Liver (tissue), 10 donors: ENCODE measurements at places on chromosomes 12 and 14.

GRCh38 chr12:87413784-87414183, 615.4 kb downstream of the C12orf50 start:
- no peak for DNase-seq

DNA sequence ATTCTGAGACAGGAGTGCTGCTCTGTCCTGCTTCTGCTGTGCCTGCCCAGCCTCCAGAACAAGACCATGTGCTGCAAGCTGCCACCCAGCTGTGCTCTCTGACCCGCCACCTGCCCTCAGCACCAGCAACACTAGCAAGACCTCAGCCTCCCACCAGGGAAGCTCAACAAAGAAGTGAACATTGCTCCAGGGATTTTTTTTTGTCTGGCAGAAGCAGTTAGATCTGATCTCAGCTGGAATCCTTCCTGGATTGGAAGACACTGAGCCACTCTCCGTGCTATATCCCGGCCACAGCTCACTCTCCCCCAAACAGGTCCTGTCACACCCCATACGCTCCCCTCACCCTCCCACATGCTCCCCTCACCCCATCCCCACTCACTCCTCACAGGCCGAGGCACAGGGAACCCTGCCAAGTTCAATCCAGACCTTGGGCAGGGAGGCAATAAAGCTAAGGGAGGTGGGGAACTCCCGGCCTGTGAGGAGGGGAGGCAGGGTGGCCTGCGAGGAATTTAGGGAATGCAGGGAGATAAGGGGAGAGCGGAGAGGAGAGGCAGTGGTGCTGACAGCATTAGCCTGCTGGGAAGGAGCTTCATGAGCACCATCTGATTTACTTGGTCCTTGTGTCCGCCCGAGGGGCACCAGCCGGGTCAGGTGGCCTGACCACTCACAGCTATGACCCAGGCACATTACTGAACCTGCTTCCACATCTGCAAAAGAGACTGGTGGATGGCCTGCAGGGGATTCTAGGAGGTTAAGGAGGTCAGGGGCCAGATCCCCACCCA, 29.7 kb downstream of the CCDC85C start:
- no peak for DNase-seq

DNA sequence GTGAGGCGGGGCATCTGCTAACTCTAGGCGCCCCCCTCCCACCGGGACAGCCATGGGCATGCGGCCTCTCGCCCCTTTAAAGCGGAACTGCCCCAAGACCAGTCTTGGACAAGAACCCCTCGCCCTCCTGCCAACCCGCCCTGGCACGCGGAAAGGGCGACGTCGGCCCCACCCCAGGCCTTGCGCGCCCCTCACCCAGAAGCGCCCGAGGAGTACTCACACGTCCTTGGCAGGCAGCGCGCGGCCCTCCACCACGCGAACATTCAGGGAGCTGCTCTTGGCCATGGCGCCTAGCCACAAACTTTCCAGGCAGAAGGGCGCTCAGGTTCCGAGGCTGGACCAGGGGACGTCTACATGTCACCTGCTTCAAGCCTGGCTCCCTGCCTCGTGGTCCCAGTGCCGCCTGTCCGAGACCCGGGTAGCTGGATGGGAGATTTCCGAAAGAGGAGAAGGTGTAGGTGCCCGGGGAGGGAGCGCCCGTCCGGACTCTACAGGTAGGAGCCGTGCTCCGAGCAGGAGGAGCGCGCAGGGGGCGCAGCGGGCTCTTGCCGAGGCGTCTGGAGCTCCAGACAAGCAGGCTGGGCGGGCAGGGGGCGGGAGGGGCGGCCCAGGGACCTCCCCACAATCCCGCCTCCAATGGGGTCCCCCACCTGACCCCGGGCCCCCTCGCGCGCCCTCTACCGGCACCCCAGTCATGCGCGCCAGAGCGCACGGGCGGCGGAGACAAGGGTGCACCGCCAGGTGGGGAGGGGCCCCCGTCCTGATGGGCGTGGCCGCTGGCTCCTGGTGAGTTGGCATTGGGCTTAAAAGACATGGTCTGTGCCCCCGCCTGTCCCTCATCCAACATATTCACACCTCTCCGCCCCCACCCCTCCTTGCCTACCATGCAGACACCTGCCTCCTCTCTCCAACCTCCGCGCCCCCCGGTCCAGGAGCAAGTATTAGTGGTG, at the start of gene RASAL1:
TSS of gene RASAL1 (minus strand) at position 584 of the 950 bp plus-strand sequence. CDS start at position 285, 299 bp downstream.
- DNase-seq = peak; percentile 50

- DNase-seq = no peak
These were observed 32.0 kb downstream of the LRIG3 start for GRCh38 chr12:58888131-58888783.

DNA sequence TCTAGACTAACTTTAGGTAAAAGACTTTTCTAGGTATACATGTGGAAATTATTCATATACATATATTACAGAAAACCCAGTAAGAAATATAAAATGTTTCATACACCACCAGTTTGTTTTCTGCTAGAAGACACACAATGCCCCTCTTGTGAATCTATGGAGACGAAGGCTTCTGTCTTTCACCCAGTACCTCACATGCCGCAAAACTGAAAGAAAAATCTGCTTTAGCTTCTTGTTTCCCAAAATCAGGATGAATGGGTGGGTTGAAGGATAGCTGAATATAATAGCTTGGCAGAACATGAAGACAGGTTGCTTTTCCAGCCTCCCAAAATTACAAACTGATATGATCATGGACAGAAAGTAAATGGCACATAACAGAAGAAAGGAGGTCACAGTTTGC, 1.3 kb downstream of the TAS2R30 start:
- no peak for DNase-seq

DNA sequence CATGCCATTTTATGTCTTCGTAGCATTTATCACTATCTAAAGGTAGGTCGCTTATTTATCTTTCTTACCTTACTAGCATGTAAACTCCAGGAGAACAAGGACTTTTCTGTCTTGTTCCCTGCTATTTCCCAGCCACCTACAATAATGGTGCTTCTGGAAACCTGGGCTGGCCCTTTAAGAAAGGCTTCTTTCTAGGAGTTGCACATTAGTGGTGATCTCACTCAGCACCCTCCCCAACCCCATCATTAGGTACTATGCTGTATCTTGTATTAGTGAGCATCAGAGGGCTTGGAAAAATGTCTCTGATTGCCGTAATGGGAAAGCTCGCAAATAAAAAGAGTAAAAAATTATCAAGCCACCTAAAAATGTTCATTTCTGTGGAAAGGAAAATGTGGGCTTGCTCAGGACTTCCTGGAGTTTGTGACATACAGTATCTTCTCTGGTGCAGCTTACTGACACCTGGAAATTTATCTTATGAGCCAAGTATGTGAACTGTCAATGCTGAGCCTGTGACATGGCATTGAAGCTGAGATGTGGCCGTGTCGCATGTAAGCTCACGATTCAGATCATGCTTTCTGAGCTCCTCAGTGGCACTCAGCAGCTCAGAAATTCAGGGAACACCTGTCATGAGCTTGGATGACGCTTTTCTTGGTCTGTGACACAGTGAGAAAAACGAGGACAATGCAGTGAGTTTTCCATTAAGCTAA, 12.4 kb downstream of the CCDC92 start:
- DNase-seq = no peak

GRCh38 chr14:102778338-102779083, 1.3 kb downstream of the TRAF3 start:
- DNase-seq = no peak

- no peak for DNase-seq
These were observed 9.5 kb downstream of the CNTN1 start for GRCh38 chr12:40701756-40702155.

DNA sequence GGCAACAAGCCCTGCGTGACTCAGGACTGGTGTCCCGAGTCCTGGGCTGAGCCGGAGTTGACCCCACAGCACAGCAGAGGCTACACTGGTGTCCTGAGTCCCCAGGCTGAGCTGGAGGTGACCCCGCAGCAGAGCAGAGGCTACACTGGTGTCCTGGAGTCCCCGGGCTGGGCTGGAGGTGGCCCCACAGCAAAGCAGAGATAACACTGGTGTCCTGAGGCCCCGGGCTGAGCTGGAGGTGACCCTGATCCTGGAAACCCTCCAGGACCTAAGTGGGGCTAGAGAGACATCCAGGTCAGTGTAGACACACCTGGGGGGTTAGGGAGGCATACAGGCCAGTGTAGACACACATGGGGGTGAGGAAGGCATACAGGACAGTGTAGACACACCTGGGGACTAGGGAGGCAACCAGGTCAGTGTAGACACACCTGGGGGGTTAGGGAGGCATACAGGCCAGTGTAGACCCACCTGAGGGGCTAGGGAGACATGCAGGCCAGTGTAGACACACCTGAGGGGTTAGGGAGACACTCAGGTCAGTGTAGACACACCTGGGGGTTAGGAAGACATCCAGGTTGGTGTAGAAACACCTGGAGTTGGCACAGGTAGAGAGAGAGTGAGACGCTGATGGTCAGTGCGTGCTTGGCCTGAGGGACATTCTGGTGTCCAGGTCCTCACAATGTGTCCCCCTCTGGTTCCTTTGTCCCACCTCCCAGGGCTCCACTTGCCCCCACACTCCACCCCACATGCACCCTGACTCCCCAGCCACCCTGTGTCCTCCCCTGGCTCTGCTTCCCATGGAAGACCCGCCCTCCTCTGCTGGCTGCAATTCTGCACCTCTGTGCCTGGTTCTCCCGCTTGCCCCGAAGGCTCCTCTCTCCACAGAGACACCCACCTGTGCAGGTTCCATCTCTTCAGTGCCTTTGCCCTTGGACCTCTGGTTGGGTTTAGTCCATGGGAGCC, 321.6 kb upstream of the SFSWAP start:
- DNase-seq = no peak

GRCh38 chr12:52580496-52580895, 6.9 kb upstream of the KRT74 start:
- no peak for DNase-seq

DNA sequence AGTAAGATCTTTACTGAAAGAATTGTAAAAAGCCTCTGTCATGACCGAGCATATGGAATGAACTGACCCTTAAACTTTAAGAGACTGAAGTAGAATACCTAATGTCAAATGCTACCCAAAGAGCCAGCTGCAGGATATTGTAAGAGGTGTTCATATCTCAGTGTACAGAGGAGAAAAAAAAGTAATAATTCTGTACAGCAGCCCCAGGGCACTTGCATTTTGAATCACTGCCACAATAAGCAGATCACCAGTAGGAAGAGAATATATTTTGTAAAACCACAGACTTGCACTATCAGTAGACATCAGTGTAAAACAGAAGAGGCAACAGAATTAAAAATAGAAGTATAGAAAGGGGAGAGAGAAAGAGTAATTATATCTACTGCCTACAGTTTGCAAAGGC, 162.6 kb downstream of the PPFIA2 start:
- DNase-seq = no peak

GRCh38 chr12:115183752-115184151, 499.8 kb upstream of the TBX3 start:
- DNase-seq = no peak

DNA sequence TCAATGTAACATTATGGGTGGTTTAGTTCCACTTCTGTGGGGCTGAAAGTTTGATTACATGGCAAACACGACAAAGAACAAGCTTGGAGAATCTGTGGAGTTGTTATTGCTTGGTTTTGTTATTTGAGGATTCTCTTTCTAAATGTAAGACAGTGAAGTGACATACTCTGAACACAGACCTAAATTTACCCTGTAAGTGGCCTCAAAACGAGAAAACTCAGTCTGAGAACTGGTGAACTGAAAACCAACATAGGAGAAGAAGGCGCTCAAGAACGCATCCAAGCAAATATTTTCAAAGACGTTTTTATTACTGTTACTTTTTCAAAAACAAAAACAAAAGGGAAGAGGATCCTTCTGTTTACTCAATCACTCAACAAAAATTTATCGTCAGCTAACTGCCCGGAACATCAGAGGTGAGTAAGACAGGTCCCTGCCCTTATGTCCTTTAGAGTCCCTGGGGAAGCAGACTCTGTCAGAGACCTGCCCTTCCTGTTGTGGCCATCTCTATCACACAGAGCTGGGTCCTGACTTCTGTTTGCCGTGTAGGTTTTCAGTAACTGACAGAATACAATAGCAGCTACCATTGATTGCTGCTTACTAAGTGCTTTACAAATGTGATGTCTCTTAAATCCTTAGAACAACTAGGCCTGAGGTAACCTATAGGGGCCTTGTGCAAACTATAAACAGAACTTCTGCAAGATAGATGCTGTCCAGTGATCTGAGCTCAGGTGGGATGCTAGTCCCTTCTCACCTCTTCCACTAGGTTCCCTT, 79.3 kb upstream of the C12orf71 start:
- DNase-seq = no peak

DNA sequence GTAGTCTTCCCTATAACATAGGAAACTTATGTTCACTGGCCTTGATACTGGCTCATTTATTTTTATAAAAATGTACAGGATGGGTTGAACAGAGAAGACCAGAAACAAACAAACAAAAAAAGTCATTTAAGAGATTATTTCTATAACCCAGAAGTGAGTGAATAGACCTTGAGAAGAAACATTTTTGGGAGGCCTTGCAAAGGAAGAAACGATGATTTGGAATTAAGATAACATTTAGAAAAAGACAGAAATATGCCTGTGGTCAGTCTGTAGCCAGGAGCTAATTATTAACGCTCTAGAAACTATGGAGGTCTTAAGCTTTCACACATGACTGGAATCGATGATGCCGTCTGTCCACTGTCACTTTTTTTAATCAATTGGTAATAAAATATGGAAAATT, 264.0 kb downstream of the EGLN3 start:
- DNase-seq = no peak

DNA sequence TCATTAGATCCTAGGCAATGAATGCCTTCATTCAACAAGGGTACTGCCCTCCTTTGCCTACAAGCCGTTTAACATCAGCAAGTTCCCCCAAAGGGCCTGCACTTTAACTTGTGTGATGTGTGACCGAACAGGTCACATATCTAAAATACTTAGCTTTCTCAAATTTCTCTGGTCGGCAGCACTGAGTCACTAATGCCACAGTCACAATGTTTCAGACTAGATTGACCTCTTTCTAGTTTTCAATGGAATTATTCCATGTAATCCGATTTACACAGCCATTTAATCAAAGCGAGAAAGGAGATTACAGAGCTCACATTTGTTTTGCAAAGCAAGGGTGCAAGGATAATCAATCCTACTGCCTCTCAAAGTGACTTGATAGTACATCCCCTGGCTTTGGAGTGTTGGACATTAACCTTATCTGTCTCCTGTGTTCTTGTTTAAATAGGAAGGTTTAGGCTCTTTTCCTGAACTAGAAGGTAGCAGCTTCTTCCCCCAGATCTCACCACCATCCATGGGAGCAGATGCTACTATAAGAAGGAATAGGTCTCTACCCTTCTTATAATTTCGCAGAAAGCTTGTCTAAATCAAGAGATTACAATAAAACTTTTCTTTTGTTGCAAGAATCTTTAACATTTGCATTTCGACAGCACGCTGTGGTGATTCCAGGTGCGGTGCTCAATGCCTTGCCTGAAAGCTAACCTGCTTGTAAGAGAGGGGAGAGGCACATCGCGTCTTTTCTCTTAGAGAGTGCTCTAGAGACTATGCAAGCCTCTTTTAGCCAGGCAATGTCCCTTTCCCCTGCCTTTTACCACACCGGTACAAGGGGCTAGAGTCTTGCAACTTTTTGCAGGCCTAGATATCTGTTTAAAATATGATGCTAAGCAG, 1.8 kb downstream of the KITLG start:
- DNase-seq = no peak

GRCh38 chr12:20625531-20625930, 69.6 kb upstream of the SLCO1C1 start:
- DNase-seq = no peak

GRCh38 chr14:104601786-104602185, 2.8 kb downstream of the TMEM179 start:
- DNase-seq = no peak

GRCh38 chr12:1936406-1937320, 18.2 kb upstream of the CACNA2D4 start:
- DNase-seq = peak; percentile 30

- no peak for DNase-seq
These were observed 832.9 kb downstream of the C12orf50 start for GRCh38 chr12:87196321-87196720.
